Stimulated activated CD8-positive, alpha-beta memory T cell treated with anti-CD3 and anti-CD28 coated beads, Interleukin-4, amount 100 ng/mL, for 1 hour (primary cell): ENCODE measurements at places on chromosomes 13 and 19.

DNA sequence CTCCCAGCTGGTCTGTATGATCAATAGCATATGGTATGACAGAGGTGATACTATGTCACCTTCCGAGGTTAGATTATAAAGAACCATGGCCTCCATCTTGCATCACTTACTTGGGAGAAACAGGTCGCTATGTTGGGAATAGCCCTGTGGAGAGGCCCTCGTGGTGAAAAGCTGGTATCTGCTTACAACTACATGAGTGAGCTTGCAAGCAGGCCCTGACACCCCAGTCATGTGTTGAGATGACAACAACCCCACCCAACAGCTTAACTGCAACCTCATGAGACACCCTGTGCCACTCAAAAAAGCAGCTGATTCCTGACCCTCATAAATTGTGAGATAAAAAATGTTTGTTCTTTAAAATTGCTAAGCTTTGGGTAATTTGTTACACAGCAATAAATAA, 18.8 kb downstream of the MTRF1 start:
- DNase-seq, result no peak

DNA sequence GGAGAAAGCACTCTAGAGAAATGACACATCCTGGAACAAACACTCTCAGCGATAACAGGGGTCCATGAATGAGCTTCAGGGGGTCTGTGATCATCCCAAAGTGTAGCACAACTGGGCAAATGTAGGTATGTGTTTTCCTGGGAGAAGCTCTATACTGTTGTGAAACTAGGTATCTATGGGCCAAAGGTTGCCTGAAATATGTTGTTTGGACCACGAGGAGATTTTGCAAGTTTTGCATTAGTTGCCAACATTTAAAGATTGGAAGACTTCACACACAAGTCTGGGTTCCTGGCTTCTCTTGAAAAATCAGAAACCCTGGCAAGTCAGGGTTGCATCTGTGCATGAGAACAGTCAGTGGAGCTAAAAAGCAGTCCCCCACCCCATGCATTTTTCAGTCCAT, 26.7 kb upstream of the POU2F2 start:
- no peak for DNase-seq

GRCh38 chr13:90453342-90453741, 894.1 kb upstream of the MIR17HG start:
- DNase-seq, result no peak

- DNase-seq, result no peak
These were observed 10.9 kb upstream of the MEIS3 start for GRCh38 chr19:47430041-47430802.

DNA sequence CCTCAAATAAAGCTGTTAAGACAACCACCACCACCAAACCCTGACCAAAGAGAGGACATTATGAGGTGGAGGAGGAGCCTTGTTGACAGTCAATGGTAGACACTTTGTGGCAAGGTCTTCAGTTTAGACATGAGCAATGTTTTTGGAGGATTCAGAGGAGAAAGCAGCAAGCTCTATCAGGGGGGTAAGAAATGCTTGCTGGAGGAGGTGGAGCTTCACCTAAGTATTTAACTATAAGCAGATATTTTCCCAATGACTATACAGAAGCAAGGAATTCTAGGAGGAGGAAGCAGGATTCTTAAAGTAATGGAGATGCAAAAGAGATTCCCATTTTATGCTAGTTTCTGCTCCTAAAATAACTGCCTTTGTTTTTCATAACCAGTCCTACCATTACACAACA, 74.2 kb downstream of the TRPC4 start:
- no peak for DNase-seq

DNA sequence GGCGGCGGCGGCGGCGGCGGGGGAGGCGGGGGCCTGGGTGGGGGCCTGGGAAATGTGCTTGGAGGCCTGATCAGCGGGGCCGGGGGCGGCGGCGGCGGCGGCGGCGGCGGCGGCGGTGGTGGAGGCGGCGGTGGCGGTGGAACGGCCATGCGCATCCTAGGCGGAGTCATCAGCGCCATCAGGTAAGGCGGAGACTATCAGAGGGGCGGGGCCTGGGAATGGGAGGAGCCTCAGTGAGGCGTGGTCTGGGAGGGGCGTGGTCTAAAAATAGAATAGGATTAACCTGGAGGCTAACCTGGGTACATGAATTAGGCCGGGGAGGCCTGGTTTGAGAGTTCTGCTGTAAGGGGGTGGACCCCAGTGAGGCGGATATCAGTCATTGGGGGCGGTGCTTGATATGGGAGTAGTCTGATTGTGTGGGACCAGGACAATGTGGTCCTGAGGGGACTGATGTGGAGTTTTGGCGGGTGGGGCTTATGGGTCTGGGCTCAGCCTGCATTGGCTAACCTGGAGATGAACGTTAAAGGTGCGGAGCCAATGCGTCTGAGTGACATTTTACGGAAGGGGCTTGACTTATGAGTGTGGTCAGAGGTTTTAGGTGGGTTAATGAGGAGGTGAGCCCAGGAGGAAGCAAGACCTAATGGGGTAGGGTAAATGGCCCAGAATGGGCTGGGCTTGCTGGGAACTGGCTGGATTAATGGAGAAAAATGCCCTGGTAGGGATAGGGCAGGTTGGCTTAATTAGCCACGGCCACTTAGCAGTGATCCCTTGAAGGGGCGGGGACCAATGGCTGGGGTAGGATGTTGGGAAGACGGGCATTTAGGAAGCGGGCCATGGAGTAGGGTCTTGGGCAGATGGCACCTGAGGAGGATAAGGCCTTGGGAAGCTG, 1.4 kb downstream of the CAPNS1 start:
- peak; percentile 76 for DNase-seq

GRCh38 chr19:44813841-44814470, 5.1 kb downstream of the BCAM start:
- DNase-seq, result no peak

- no peak for DNase-seq
These were observed 11.9 kb upstream of the GARIN5A start for GRCh38 chr19:50488389-50489194.

- DNase-seq, result no peak
These were observed 39.4 kb upstream of the TPM4 start for GRCh38 chr19:16036941-16037340.

- DNase-seq, result no peak
These were observed 12.4 kb downstream of the MEIOSIN start for GRCh38 chr19:45745606-45746005.

DNA sequence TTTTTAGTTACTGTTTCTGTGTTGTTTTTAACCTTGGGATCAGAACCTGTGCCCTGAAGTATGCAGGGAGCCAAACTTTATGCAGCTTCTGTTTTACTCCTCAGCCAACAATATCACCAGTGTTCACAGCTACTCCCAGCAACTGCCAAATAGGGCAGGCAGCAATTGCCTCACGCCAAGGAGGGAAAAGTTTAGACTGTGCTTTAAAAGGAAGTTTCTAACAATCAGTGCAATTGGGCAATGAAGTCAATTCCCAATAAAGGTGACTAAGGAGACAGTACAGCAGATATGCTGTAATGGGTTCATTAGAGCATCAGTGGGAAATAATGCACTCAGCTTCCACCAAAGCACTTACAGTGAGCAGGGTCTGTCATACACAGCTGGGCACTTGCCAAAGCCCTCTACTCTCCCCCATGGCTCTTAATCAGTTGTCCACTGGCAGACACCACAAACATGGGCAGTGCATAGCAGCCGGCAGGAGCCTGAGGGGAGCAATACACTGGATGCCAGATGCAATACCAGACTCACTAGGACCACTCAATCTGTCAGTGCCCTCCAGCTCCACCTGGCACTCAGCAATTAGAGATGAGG, 19.3 kb downstream of the ENOX1 start:
- DNase-seq, result no peak
